Effector CD4-positive, alpha-beta T cell (primary cell): ENCODE measurements at places on chromosomes 3 and 15.

- no peak for DNase-seq
Measured at GRCh38 chr3:66035763-66036477, 2.8 kb downstream of the MAGI1 start.

GRCh38 chr15:63351170-63351569 is 30.5 kb downstream of the CA12 start:
- no peak for DNase-seq

GRCh38 chr3:42495393-42495792 is 7.0 kb upstream of the VIPR1 start:
- DNase-seq: no peak

GRCh38 chr3:182692695-182693094 is 100.6 kb upstream of the ATP11B start:
- no peak for DNase-seq

- DNase-seq: no peak
Measured at GRCh38 chr15:35834216-35834830, 288.4 kb upstream of the DPH6 start.

DNA sequence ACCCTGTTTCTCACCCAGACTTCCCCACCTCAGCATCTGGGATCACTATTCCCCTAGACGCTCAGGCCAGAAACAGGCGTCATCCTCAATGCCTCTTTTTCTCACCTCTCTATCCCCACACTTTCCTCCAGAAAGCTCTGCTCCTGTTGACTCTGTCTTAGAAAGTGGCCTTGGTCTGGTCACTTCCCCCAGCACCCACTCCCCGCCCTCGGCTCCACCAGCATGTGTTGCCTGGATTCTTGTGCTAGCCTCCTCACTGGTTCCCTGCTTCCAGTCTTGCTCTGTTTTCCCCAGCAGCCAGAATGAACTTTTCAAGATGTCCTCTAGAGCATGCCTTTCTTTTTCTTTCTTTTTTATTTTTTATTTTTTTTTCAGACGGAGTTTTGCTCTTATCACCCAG is 39.7 kb upstream of the ESYT3 start:
- no peak for DNase-seq

DNA sequence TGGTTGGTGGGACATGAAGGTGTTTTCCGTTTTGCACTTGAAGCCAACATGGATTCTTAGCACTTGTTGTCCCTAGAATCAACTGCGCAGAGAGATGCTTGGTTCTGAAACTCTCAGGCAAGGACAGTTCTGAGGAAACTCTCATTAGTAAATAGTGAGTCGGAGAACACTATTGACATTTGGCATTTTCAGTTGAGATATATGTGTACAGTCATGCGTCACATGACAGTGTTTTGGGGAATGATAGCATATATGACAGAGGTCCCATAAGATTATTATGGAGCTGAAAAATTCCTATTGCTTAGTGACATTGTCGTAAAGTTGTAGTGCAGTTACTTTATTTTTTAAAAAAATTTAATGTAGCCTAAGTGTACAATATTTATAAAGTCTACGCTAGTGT is 5.8 kb downstream of the APBA2 start:
- DNase-seq: no peak

DNA sequence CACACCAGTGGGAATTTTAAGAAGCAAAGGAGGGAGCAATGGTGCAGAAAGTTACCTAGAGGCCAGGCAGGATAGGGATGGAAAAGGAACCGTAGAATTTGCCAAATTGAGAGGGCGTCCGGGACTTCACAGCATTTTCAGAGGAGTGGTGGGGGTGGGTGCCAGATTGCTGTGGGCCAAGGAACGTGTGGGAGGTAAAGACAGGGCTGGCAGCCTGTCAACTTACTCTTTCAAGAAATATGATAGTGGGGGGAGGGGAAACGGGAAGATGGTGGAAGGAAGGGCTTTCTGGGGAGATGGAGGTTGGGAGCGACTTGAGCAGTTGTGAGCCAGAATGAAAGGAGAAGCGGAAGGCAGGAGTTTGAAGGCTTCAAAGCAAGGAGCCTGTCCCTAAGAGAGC is 1.4 kb upstream of the SLC6A11 start:
- no peak for DNase-seq

- no peak for DNase-seq
Measured at GRCh38 chr3:188239577-188239976, 85.6 kb downstream of the LPP start.

DNA sequence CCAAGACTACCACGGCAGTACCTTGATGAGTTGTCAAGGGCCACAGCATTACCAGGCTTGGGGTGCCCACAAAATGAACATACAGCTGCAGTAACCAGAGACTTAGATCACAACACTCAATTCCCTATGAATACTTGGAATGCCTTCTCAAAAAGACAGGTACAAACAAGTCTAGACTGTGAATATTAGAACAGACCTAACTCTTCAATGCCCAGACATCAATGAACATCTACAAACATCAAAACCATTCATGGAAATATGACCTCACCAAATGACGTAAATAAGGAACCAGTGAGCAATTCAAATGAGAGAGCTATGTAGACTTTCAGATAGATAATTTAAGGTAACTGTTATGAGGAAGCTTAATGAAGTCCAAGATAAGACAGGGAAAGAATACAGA is 185.1 kb upstream of the POU1F1 start:
- no peak for DNase-seq

- no peak for DNase-seq
Measured at GRCh38 chr3:120423432-120423831, 27.4 kb downstream of the FSTL1 start.

DNA sequence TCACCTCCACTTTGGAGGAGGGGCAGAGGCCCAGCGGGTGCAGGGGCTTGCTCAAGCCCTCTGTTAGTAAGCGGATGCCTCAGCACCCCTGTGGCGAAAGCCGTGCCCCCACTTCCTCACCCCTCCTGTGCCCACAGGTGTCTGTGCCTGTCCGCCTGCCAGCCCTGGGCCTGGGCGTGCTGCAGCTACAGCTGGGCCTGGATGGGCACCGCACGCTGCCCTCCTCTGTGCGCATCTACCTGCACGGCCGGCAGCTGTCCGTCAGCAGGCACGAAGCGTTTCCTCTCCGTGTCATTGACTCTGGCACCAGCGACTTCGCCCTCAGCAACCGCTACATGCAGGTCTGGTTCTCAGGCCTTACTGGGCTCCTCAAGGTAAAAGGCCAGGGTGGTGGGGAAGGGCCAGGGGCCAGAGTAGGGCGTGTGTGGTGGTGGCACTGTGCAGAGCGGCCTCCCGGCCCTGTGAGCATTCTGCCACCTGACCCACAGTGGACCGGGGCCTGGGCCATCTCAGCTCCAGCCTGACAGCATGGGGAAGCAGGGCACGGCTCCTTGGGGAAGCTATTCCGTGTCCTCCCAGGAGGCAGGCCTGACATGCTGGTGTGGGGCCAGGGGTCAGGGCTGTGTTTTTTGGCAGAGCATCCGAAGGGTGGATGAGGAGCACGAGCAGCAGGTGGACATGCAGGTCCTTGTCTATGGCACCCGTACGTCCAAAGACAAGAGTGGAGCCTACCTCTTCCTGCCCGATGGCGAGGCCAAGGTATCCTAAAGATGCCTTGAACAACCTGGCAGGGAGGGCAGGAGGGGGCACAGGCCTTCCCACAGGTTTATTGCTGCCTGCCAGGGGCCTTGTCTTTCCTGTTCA is 9.0 kb downstream of the MAN2A2 start:
- DNase-seq: no peak

GRCh38 chr3:76500746-76501275 is 539.1 kb upstream of the ROBO2 start:
- DNase-seq: no peak

DNA sequence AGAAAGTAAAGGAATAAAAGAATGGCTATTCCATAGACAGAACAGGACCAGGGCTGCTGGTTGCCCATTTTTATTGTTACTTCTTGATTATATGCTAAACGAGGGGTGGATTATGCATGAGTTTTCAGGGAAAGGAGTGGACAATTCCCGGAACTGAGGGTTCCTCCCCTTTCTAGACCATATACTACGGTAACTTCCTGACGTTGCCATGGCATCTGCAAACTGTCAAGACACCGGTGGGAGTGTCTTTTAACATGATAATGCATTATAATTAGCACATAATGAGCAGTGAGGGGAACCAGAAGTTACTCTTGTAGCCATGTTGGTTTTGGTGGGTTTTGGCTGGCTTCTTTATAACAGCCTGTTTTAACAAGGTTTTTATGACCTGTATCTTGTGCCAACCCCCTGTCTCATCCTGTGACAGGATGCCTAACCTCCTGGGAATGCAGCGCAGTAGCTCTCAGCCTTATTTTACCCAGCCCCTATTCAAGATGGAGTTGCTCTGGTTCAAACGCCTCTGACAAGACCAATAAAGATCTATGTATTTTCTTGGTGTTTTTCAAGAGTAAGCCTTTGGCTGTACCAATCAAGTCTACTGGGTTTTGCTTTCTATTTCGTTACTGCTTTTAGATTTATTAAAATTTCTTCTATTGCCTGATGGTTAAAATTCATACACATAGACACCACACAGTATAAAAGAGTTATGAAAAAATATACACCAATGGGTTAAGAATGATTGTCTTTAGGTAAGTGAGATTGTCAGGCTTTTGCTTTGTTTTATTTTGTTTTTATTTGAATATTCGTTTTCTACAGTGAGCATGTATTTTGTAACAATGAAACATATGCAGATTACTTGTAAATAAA is 37.4 kb upstream of the CTDSPL start:
- DNase-seq: no peak

GRCh38 chr15:93235926-93236780 is 147.1 kb upstream of the RGMA start:
- DNase-seq: no peak

DNA sequence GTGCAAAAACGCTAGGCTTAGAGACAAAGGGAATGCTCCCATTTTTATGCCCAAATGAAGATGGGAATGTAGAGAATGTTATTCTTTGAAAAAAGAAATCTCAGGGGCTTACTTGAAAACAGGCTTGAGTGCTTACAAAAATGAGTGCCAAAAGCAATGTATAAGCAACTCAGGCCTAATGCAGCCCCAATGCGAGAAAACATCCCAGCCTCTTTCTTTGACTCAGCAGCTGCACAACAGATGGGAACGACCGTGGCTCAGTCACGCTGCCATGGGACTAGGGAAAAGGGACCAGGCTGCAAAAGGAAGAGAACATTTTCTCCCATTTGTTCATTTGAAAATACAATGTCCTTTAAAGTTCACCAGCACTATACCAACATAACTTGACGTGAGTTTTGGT is 246.4 kb upstream of the LRIG1 start:
- DNase-seq: no peak
